ENCODE measurements at places on chromosomes 1 and 21.

GRCh38 chr1:221602830-221603229 lies 139.1 kb downstream of the DUSP10 start:
- no peak for DNase-seq

- DNase-seq, result peak; percentile 33
Measured at GRCh38 chr1:205141236-205142101, 19.7 kb upstream of the RBBP5 start.

GRCh38 chr1:15513919-15514318 lies 10.1 kb downstream of the CASP9 start:
- DNase-seq, result no peak

DNA sequence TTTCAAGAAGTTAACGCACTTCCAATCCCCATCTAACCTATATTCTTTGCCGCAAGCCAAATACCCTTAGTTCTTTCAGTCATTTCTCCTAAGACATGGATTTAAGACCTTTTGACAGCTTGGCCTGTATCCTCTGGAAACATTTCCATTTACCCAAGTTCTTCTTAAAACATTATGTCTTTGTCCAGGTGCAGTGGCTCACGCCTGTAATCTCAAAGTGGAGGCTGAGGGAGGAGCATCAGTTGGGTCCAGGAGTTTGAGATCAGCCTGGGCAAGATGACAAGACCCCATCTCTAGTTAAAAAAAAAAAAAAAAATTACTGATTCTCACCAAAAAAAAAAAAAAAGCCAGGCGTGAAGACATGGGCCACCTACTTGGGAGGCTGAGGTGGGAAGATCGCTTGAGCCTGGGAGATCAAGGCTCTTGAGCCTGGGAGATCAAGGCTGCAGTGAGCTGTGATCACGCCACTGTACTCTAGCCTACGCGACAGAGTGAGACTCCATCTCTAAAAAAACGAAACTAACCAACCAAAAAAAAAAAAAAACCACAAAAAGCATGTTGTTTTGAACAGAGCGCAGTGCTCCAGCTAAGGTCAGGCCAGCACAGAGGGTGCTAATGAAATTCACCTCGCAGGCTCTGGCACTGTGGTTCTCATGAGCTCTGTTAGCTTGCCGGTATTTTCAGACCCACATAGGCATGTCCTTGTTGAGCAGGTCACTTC lies 36.0 kb downstream of the NUAK2 start:
- DNase-seq, result no peak

DNA sequence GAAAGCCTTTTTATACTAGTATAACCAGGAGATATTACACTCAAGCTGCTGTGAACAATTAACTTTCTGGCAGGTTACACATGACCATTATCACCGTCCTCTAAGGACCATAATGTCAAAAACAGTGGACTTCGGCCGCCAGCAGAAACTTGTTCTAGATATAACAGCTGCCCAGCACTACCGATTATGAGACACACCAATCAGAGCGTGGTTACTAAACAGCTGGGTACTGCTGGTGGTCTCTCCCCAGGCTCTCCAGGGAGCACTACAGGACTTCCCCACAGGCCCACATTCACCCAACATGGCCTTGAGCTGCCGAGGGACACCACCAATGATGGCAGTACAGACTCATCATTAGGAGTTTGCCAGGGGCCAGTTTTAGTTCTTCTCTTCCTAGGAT lies 57.9 kb upstream of the CTBS start:
- no peak for DNase-seq

DNA sequence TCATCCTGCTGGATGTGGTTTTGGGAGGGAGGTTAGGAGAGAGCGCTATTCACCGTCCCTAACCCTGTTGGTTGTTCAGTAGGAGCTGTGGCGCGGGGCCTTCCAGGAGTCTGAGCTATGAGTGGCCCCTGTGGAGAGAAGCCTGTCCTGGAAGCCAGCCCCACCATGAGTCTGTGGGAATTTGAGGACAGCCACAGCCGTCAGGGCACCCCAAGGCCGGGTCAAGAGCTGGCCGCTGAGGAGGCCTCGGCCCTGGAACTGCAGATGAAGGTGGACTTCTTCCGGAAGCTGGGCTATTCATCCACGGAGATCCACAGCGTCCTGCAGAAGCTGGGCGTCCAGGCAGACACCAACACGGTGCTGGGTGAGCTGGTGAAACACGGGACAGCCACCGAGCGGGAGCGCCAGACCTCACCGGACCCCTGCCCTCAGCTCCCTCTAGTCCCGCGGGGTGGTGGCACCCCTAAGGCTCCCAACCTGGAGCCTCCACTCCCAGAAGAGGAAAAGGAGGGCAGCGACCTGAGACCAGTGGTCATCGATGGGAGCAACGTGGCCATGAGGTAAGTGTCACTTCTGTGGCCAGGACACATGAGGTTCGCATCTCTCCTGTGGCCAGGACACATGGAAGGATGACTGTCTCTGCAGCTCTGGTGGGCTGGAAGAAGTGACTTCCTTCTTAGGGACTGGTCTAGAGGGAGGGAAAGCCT lies 1.2 kb downstream of the ZC3H12A start:
- no peak for DNase-seq

- DNase-seq, result no peak
Measured at GRCh38 chr1:203627851-203628200, 1.2 kb downstream of the ATP2B4 start.

- DNase-seq, result no peak
Measured at GRCh38 chr1:39145331-39145965, 59.0 kb upstream of the MACF1 start.

DNA sequence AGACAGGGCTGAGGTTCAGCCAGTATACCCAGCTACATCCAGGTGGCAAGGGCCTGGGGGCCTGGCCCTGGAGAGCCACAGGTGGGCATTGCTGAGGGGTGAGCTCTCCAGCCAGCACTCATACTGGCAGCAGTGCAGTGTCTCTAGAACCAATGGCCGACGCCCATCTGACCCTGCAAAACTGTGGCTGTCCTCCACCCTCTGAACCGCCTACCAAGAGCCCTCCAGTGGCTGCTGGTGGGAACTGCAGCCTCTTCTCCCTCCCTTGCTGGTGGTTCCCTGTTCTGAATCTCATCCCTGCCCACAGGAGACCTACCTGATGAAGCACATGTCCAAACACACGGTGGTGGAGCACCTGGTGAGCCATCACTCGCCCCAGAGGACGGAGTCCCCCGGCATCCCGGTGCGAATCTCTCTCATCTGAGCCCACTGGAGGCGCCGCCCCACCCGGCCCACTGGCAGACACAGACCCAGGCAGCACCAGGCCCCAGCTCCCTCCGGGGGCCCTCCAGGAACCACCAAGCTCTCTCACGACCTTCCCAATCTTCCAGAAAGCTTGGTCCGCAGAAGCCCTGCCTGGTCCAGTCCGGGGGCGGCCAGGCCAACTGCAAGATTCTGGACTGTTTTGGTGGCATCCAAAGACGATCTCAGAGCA lies 22.1 kb downstream of the A3GALT2 start:
- no peak for DNase-seq

DNA sequence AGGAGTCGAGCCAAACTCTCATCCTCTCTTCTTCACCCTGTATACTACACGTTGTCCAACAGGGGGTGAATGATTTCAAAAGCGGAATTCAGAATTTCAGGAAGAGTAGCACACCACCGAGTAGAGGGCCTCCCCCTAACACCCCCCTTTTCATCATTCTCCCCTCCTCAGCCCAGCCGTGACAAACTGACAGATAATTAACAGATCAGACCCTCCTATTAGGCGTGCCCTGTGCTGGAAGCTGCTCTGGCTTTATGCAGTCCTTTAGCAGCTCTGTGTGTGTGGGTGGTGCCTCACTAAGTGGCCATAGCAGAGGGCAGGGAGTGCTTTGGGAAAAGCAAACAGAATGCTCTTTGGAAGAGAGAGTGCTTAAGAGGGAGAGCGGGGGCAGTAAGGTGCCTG lies 44.3 kb downstream of the PEX14 start:
- DNase-seq, result no peak

DNA sequence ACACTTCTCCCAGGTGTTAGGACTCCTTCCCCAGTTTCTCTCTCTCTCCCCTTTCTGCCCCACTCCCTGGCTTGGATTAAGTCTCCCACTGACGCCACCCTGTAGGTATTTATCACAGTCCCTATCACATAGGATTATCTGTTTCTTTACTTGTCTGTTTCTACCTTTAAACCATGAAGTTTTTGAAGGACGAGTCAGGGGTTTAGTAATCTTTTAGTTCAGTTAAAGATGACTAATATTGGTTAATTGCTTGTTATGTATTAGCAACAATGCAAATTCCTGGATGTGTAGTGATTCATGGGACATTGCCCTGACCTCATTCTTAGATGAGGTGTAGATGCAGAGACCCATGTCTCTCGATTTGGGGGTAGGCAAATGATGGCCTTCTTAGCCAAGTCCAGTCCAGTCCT lies 6.4 kb downstream of the LAMC1 start:
- no peak for DNase-seq

DNA sequence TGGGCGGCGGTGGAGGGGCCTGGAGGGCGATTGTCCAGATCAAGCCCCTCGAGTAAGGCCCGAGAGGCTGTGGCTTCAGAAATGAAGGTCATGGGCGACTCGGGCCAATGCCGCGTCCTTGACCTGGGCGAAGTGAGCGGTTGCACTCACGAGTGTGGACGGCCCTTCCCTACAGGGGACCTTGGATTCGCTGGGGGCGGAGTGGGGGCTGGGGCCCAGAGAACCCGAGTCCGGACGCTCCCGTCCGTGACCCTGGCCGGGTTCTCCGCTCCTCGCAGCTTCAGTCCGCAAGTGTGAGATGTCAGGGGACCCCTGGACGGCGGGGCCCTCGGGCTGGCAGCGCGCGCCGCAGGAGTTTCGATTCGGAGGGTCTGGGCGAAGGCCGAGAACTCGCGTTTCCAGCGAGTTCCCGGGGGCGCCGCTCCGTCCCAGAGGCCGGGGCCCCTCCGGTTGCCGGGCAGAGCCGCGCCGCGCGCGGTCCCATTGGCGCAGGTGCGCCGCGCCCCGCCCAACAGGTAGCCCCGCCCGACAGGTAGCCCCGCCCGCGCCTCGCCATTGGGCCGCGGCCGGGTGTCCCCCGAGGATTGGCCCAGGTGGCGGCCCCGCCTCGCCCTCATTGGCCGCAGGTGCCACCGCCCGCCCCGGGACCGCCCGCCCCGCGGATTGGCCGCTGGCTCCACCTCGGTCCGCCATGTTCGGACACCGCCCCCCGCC lies at the start of gene PRKCZ:
PRKCZ (plus strand) TSS at position 694 of the 714 bp plus-strand sequence. CDS start 220 bp downstream, outside the sequence.
- DNase-seq, result no peak

DNA sequence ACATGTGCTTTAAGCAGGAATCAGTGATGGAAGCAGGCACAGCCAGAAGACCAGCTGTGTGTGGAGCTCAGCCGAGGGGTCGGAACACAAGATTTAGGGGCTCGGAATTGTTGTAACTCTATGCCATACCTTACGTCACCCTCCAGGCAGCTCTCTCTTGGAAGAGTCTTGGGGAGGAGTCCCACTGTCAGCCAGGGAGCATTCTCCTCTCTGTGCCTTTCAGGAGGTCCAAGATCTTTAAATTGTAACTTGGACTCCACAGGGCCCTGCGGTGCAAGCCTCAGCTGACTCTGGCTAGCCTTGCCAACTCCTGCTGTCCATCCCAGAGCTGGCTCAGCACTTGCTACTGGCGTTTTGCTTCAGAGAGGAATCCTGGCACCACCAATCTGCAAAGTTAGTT lies 26.4 kb upstream of the ROR1 start:
- DNase-seq, result no peak

DNA sequence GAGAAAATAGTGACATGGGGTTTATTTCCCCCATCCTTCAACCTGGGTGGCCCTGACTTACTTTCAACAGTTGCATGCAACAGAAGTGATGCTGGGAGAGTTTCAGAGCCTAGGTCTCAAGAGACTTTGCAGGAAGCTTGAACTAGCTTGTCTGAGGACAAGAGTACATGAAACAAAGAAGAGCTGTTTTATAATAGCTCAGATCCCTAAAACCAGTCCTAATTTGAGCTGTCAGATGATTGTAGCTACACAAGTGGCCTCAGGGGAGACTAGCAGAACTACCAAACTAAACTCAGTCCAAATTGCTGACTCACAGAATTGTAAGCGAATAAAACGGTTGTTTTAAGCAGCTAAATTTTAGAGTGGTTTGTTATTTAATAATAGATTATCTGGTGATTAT lies 17.1 kb downstream of the RC3H1 start:
- no peak for DNase-seq

DNA sequence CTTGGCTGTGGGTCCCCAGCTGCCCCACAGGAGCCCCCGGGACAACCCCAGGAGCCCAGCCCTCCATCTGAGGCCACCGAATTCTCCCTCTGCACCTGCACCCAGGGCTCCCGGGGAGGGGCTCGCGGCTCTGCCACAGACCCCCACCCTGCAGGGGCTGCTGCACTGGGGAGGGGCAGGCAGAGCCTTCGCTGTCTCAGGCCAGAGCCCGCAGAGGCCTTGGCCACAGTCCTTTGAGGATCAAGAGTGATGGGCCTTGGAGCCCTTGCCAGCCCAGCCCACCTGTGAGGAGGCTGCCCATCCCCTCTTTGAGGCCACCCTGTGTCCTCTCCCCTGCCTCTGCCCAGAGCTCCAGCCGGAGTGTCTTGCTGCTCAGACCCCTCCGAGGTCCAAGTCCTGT lies 6.5 kb downstream of the PERM1 start:
- no peak for DNase-seq

GRCh38 chr1:35278886-35279554 lies 10.5 kb downstream of the ZMYM4 start:
- no peak for DNase-seq

- no peak for DNase-seq
Measured at GRCh38 chr1:10714337-10715114, 81.9 kb downstream of the CASZ1 start.

- DNase-seq, result no peak
Measured at GRCh38 chr1:17094664-17095063, 24.6 kb downstream of the PADI2 start.

- DNase-seq, result no peak
Measured at GRCh38 chr21:44858291-44858690, 15.2 kb downstream of the PTTG1IP start.

- no peak for DNase-seq
Measured at GRCh38 chr1:63971557-63971956, 197.7 kb downstream of the ROR1 start.

DNA sequence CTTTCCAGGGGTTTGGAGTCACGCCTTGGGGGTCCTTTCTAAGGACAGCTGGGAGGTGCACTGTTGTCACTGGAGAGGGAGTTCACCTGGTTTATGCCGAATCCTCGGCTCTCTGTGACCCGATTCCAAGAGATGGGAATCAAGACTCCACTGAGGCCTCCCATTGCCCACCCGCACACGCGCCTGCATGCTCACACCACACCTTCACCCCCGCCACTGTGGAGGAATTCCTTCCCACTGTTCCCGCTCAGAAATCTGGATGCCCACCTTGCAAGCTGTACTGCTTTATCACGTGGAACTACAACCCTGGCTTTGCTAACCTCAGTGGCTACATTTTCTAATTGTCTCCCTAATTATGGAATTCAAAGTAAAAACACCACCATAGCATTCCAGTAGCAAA lies 29.2 kb downstream of the PGBD5 start:
- no peak for DNase-seq

GRCh38 chr1:34353409-34353808 lies 176.7 kb downstream of the C1orf94 start:
- no peak for DNase-seq

DNA sequence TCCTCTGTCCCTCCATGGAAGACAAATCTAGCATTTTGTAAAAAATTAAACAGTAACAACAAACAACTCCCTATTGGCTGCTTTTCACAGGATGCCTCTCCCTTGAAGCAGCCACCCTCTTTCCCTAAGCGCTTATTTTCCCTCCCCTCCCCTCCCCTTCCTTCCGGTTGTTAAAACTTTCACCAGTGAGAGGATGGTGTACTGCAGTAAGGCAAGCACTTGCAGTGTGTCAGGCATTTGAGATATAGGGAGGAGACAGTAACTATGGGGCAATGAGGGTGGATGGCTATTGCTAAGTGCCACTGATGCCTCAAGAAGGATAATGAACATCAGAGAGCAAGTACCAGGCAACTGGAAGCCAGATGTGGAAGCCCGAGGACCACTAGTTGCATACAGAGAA lies 19.1 kb upstream of the KIAA1614 start:
- DNase-seq, result no peak

- peak; percentile 2 for DNase-seq
Measured at GRCh38 chr1:6083801-6084446, 38.2 kb downstream of the KCNAB2 start.
